ENCODE measurements at places on chromosomes 1 and 21.

- no peak for DNase-seq
These were observed 1.6 kb downstream of the HPCAL4 start for GRCh38 chr1:39689635-39690034.

DNA sequence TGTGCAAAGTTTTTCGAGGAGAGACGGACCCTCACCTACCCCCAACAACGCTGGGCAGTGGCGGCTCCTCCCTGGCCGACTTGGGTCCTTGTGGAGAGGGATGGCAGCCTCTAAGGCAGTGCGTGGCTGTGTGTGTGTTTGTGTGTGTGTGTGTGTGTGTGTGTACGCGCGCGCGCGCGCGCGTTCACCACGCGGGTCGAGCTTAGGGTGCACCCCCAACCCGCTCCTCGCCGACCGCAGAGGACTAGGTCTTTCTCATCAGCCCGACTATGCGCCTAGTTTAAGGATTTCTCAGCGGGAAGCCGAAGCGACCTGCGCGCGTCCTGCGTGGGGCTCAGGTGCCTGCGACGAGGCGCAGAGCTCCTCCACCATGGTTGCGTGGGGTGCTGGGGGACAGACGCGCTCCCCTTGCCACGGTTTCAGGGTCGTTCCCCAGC, 940 bp downstream of the SOX13 start:
- DNase-seq, result no peak

DNA sequence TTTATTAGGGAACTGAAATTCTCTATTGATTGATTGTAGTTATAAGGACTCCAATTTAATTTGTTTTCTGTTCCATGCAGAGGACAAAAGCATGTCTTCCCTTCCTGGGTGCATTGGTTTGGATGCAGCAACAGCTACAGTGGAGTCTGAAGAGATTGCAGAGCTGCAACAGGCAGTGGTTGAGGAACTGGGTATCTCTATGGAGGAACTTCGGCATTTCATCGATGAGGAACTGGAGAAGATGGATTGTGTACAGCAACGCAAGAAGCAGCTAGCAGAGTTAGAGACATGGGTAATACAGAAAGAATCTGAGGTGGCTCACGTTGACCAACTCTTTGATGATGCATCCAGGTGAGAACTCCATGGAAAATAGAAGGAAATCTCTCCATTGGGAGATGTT, 1.5 kb downstream of the SETDB1 start:
- no peak for DNase-seq

DNA sequence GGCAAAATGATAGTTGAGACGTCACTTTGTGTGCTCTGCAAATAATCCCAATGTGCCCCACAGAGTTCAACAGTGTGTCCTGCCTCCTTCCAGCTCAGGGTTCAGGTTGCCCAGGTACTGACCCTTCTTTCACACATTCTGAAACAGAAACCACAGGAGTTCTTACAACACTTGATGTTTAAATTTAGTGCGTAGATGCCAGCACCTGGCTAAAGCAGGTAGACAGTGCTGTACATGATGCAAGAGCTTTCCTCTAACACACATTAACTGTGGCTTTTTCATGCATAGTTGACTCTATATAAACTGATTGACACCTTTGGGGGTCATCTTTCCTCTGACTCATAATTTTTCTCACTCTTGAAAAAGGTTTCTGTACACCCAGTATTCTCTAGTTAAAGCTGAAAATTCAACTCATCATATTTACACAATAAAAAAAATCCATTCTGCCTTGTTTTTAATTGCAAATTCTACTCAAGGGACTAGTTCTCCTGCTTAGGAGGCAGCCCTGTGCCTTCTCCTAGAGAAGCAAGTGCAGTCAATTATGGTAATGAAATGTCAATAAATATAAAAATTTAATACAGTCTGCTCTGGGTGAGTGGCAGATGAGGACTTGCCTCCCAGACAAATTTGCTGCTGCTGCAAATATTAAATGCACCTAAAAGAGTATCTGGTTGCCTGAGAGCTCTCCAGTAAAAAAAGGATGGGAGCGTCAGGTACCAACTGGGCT, 91.4 kb downstream of the NR5A2 start:
- DNase-seq, result no peak

DNA sequence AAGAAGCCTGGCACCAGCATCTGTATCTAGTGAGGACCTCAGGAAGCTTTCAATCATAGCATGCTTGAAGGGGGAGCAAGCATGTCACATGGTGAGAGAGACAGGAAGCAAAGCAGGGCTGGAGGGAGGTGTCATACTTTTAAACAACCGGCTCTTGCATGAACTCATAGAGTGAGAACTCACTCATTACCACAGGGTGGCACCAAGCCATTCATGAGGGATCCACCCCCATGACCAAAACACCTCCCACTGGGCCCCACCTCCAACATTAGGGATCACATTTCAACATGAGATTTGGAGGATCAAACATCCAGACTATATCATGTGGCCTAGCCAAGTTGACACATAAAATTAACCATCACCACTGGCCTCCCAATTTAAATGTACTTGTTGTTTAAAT, 125.1 kb upstream of the KCND3 start:
- DNase-seq, result no peak

DNA sequence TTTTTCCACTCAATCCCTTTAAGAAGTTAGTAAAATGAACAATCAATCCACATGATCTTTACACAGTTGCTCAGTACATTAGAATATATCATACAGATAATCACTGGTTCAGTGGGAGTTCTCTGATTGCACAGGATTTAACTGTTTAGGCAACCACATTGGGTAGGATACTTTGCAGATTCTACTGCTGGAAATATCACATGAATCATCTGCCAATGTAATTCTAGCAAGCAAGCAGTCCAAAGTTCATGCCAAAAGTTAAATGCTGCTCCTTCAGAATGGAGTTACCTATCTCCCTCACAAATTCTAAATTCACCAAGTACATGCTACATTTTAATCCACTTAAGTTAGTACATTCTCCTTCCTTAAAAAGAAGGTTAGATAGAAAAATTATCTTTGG, 52.4 kb downstream of the NEGR1 start:
- DNase-seq, result no peak

GRCh38 chr1:72357411-72357810, 75.1 kb upstream of the NEGR1 start:
- no peak for DNase-seq

DNA sequence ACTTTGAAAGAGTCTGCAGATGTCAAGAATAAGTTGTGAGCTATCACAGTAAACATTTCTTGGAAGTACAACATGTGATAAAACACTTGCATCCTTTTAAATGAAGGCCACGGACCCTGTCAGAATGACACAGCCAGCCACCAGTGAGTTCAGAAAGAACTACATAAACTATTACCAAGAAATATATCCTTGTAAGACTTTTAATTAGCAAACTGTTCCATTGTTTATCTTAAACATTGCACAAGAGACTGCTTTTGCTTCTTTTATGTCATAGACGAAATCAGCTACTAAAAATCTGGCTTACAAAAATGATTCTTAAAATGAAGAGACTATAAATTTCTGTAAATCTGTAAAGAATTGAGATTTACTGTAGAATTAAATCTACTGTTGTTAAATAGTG, 17.9 kb downstream of the LRRC7 start:
- peak; percentile 37 for DNase-seq

DNA sequence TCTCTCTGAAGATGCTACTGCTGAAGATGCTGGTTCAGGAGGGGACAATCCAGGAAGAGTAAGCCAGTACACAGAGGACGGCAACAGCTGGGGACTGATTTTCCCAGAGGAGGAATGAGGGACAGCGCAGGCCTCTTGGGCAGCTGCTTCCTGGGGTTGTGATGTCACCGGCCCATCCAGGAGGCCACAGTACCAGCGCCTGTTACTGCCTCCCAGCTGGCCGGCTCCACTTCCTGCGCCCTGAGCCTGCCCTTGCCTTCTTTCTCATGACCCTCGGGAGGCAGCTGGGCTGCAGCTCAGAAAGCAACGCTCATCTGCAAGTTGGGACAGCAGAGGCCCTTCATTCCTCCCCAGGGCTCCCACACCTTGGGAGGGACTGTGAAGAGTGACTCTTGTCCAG, 21.9 kb upstream of the ID3 start:
- no peak for DNase-seq

GRCh38 chr1:3069491-3070308, 697 bp downstream of the PRDM16 start:
- peak; percentile 80 for DNase-seq

DNA sequence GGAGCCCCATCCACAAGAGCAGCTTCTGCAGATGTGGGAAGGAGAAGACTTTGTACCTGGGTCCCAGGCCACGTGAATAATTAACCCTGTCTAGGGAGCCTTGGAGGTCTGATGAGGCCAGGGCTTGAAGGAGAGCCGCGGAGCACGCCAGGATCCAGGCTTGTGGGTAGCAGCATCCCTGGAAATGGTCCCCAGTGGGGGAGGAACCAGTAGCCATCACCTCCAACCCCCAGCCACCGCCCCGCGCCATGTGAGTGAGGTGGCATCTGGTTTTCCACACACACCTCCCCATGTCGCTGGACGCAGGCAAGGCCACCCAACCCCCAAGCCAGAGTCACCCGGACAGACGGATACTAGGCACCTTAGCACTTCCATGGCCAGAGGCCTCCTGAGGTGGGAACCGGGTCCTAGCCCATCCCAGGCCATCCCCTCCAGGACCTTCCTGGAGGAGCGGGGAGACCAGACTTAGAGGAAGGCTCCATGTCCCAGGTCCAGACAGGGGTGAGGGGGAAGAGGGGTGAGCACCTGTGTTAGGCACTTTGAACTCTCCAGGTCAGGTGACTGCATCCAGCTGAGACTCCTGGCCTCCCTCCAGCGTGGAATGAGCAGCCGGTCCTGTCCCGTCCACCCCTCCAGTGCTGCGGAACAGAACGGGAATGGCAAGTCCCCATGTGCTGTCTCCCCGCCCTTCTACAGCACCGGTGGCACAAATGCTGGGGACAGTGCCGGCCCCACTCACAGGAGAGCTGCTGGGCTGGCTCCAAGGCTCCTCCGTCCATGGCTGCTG, 53.2 kb downstream of the RIPK4 start:
- no peak for DNase-seq

DNA sequence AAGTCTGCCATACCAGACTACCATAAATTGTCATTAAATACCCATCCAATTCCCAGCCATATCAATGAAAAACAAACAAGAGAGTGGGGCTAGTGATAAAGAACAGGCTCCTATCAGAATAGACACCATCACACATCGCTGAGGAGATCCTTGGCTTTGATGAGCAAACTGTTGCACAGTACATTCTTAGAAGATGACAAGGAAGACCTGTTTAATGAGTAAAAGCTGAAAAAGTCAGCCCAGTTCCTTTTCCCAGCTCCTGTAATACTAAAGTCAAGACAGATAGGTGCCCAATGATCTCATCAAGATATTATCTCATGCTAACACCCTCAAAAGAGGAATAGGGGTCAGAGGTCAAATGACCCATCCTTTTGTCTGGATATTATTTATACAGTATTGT, 164.5 kb upstream of the COA6 start:
- no peak for DNase-seq

- peak; percentile 53 for DNase-seq
These were observed 115.3 kb upstream of the FMN2 start for GRCh38 chr1:239976130-239976968.

- DNase-seq, result no peak
These were observed 252.2 kb upstream of the ADAMTS5 start for GRCh38 chr21:27219068-27219467.

- no peak for DNase-seq
These were observed 72.3 kb upstream of the ERG start for GRCh38 chr21:38570596-38570995.

DNA sequence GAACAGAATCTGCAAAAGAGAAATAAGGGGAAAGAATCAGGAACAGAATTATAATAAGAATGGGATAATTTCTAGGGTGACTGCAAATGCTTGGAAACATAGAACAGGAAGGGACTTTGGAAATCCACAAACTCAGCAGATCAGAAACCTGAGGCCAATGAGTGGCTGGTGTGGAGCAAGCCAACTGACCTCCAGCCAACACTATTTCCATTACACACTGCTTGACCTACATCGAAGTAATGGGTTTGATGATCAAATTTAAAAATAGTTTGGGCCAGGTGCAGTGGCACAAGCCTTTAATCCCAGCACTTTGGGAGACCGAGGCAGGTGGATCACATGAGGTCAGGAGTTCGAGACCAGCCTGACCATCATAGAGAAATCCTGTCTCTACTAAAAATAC, 284.9 kb downstream of the GRIK1 start:
- no peak for DNase-seq

- no peak for DNase-seq
These were observed 30.0 kb downstream of the HIVEP3 start for GRCh38 chr1:41888756-41889155.

DNA sequence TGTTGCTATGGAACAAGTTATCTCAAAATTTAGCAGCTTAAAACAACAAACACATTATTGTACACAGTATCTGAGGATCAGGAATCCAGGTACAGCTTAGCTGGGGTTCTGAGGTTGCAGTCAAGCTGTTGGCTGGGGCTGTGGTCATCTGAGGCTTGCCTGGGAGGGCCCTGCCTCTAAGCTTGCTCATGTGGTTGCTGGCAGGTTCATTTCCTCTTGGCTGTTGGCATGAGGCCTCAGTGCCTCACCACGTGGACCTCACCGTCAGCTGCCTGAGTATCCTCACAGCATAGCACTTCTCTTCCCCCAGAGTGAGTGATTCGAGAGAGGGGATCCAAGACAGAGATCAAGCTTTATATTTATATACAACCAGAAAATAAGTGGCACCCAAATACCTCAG, 18.6 kb downstream of the NTPCR start:
- no peak for DNase-seq

DNA sequence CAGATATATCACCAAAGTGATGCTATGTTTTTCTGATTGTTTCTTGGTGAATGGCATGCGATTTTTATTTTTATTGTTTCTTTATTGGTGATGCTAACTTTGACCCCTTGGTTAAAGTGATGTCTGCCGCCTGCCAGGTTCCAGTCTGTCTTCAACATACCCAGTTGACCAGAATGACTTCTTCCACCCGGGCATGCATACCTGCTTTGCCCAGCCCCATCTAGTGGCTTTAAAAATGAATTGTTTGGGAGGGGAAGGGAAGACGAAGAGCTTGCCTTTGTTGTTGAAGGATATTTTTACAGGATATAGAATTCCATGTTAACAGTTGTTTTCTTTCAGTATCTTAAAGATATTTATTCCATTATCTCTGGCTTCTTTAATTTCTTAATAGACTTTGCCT, 65.1 kb downstream of the ATG4C start:
- no peak for DNase-seq

DNA sequence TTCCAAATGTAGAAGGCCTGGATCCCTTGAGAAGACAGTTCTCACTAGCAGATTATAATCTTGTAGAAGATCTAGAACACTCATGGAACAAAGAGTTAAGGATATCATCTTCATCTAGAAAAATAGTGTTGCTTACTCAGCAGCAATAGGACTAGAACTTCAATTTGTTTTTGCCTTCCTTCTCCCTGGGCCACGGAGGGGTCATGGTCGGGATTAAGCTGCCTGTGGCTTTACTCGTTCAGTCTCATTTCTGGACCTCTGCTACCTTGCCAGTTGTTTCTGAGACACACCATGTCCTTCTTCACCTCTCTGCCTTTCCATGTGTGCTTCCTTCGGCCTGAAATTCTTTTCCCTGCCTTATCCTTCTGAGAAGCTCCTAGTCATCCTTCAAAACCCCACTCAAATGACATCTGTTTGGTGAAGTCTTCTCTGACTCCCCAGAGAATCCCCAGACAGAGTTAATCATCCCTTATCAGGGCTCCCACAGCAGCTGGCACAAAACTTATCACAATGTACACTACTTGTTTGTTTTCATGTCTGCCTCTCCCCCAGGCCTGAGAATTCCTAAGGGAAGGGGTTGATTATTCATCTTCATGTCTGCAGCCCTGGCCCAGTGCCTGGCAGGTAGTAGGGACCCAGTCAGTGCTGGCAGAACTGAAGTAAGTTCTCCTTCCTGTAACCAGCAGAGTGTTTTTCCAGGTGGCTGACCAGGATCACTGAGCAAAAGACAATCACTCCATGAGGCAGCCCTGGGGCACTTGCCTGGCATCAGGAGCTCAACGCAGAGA, 15.5 kb upstream of the SNX27 start:
- DNase-seq, result no peak
